A549 treated with DMSO at 1 μM for 4 hours (cell line): ENCODE measurements at places on chromosomes 4 and X. TPM values are rescaled to one million over a fixed set of nuclear protein-coding genes. Genes with fewer than 3 reads are reported as not detected.

The PDGFC gene
- 2.1 to 3.6 TPM (median 2.7 TPM) in 5 replicates for total RNA-seq

The CYP4V2 gene
- 2.6 to 3.5 TPM (median 3.1 TPM) in 5 replicates for total RNA-seq

The DGAT2L6 gene
- total RNA-seq = not detected in 5 replicates

The UGT8 gene
- 0.09 to 0.14 TPM (median 0.10 TPM) in 5 replicates for total RNA-seq

The SPON2 gene
- total RNA-seq = 0.12 to 0.54 TPM (median 0.33 TPM) in 4 of 5 replicates, not detected in the other

The ATP7A gene
- 3.0 to 4.3 TPM (median 4.1 TPM) in 5 replicates for total RNA-seq

The RPS6KA6 gene
- 5.2 to 7.6 TPM (median 7.6 TPM) in 5 replicates for total RNA-seq

The SMIM31 gene
- total RNA-seq = 0.02 to 0.11 TPM (median 0.07 TPM) in 3 of 5 replicates, not detected in the others

The TRPC3 gene
- 0.04 to 0.07 TPM in 2 of 5 replicates, not detected in the others for total RNA-seq

The TMPRSS11D gene
- not detected in 5 replicates for total RNA-seq

The GAGE12G gene
- not detected in 5 replicates for total RNA-seq

The LAS1L gene
- total RNA-seq = 67.7 to 72.4 TPM (median 70.8 TPM) in 5 replicates
